ENCODE measurements at places on chromosomes 3 and 15.

GRCh38 chr15:73781038-73781925 is 28.1 kb upstream of the INSYN1 start:
- no peak for DNase-seq

GRCh38 chr3:154955907-154956533 is 124.1 kb upstream of the MME start:
- DNase-seq: no peak

GRCh38 chr3:115239717-115240116 is 92.6 kb upstream of the ZBTB20 start:
- peak; percentile 46 for DNase-seq

DNA sequence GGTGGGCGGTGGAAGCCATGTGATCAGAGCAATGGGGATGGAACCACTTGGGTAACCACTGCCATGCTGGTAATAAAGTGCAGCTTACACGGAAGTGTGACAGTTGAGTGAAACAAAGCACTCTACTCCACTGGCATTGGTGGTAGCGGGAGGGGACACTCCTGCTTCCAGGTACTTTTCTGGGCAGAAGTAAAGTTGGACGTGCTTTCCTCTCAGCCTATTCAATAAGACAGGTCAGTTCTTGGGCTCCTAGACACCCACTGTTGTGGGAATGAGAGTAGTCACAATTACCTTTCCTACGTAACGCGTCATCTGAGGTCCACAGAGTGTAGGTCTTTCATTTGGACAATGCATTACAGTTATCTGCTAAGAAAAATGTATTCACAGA is 51.7 kb upstream of the CHD2 start:
- DNase-seq: no peak

GRCh38 chr15:71044006-71044405 is 71.3 kb upstream of the THSD4 start:
- no peak for DNase-seq

DNA sequence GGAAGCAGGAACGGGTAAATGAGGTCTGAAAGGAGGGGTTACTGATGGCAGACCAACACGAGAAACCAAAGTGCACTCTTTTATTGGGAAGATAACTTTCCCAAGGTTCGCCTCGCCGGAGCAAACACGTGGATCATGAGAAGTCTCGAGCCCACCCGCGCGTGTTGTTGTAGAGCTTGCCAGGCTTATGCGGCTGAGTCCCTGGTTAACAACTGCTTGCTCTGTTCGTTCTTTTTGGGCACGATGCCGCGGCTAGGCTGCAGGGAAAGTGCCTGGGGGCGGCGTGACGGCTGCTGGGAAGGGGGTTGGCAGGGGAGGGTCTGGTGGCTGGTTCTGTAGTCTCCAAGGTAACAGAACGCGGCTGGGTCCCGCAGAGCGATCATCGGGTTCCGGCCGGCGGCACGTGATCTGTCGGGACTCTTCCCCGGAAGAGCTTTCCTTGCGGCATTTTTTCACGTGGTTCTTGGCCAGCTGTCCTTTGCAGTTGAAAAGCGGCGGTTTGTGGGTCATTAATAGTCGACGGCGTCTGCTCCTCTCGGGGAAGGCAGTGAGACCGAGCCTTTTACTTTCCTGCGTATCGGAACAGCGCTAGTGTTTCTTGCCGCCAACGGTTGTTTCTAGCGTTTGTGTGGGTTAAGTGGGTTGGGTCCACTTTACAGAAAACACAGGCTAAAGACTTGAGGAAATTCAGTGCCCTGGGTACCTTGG is 1.5 kb downstream of the MGA start:
- DNase-seq: no peak

DNA sequence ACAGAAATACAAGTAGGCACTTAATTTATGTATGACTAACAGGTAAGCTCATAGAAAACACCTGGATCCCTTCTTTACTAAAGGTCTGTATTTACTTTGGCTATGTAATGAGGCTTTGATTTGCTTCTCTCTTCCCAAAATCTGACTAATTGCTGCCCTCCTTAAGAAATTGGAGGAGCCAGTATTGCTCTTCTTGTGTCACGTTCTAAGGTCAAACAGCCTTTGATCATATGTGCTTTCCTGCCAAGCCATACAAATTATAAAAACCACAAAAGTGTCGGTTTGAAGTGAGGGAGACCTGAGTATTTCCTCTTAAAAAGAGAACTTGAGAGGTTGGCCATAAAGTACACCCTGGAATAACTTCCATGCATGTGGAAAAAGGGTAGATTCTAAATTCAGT is 112.1 kb upstream of the MB21D2 start:
- no peak for DNase-seq

- DNase-seq: no peak
These were observed 752.0 kb upstream of the GRM7 start for GRCh38 chr3:6108957-6109356.

DNA sequence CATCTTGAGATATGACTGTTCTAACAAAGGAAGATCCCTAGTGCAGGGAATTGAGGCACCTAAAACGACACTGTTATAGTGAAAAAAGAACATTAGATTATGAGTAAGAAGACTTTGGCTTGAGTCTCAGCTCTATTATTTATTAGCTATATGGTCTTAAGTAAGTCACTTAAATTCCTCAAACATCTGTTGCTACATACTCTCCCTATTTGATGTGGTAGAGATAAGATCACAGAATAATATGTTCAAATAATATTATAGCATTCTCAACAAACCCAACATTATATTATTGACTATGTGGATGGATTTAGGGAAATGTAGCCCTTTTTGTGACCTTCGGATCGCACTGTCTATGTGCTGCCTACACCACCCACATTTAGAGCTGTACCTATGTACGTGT is 136.9 kb downstream of the P2RY1 start:
- no peak for DNase-seq

- no peak for DNase-seq
These were observed 403.8 kb upstream of the GBE1 start for GRCh38 chr3:82165266-82165665.

GRCh38 chr15:37143351-37143750 is 43.0 kb upstream of the MEIS2 start:
- DNase-seq: no peak

DNA sequence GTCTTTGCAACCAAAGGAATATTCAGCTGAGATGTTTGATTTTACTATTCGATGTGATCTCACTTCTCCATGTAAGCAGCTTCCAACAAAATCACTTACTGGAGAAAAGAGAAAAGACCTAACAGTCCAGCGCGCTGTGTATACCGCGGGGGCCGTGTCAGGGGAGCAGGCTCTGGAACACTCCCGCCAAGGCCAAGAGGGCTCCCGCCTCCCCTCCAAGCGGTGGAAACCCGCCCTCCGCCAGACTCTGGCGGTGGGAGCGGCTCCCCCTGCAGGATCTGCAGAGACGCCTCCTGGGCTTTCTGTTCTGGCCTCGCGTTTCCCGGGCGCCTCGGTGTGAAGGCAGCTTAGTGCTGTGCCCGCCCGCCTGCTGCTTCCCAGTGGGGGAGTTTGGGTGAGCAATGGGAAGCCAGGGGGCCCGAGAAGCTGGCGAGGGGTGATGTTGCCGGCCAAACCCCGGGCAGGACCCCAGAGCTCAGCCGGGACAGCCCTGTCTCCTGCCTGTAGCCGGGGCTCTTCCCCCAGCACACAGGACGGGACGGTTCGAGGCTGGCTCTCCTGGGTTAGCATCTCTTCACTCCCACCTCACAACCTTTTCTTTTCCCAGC is 36.3 kb downstream of the CHST14 start:
- no peak for DNase-seq

DNA sequence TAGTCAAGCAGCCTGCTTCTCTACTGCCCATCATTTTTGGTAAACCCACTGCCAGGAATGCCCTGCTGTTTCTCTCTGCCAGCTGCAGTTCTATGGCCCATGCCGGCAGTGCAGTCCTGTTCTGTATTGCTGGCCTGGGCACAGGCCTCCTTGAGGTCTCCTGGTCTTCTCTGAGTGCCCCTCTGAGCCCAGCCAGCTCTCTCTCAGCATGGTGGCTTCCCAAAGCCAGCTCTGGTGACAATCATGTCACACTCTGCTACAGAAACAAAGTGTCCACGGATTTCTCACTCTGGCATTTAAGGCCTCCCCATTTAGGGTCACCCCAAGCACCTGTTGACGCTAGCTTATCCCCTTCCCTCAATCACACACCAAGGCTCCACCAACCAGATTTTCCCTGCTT is 24.5 kb downstream of the SRPRB start:
- no peak for DNase-seq

GRCh38 chr3:84224262-84224661 is 734.5 kb upstream of the CADM2 start:
- no peak for DNase-seq

- no peak for DNase-seq
These were observed 7.4 kb downstream of the A4GNT start for GRCh38 chr3:138124706-138125355.

GRCh38 chr3:31567036-31567435 is 34.3 kb downstream of the STT3B start:
- no peak for DNase-seq

DNA sequence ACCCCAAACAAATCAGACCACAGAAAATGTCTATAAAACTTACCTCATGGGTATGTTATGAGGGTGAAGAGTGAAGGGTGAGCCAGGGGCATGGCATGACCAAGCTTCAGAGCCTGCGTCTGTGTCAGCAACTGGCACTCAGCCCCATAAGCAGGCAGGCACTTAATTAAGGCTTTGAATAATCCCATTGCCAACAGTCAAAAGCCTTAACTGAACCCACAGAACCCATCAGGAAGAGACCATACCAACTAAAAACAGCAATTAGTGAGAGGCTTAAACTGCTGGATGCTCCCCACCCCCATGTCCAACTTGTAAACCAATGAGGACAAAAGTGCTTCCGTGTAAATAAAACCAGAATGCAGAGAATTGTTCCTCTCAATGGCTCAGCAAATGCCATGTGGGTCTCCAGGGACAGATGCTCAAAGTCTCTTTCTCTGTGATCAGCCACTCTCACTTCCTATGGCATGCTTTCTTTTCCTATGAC is 126.0 kb downstream of the MYLK start:
- peak; percentile 86 for DNase-seq

Data from NCI-H187 treated with DMSO at 0.1 percent for 48 hours (cell line).